ENCODE measurements at places on chromosomes 3 and 15. TPM values are rescaled to one million over a fixed set of nuclear protein-coding genes. Genes with fewer than 3 reads are reported as not detected.

KBTBD12 gene
- not detected for polyA plus RNA-seq

CLEC3B gene
- polyA plus RNA-seq: not detected

PLCL2 gene
- polyA plus RNA-seq: 64.1 TPM

KPNA1 gene
- 53.1 TPM for polyA plus RNA-seq

PTH1R gene
- polyA plus RNA-seq: not detected

TRPC1 gene
- 0.69 TPM for polyA plus RNA-seq

NR2E3 gene
- polyA plus RNA-seq: not detected

GABRB3 gene
- polyA plus RNA-seq: not detected

MEX3B gene
- 0.12 TPM for polyA plus RNA-seq

FANCD2 gene
- polyA plus RNA-seq: 3.3 TPM

INAFM2 gene
- 2.2 TPM for polyA plus RNA-seq

C2CD4B gene
- not detected for polyA plus RNA-seq

COL7A1 gene
- polyA plus RNA-seq: not detected

ANKUB1 gene
- not detected for polyA plus RNA-seq

SLC12A1 gene
- not detected for polyA plus RNA-seq

MEIS2 gene
- polyA plus RNA-seq: not detected

ABHD5 gene
- 4.5 TPM for polyA plus RNA-seq

RTP1 gene
- polyA plus RNA-seq: not detected

ALDH1L1 gene
- polyA plus RNA-seq: not detected

LDHAL6B gene
- polyA plus RNA-seq: not detected

CHRM5 gene
- not detected for polyA plus RNA-seq

PSTPIP1 gene
- polyA plus RNA-seq: 38.2 TPM

GOLGA6L4 gene
- not detected for polyA plus RNA-seq

SPRED1 gene
- polyA plus RNA-seq: not detected

DNAH1 gene
- polyA plus RNA-seq: 1.7 TPM

GYG1 gene
- 34.7 TPM for polyA plus RNA-seq

SLC2A2 gene
- not detected for polyA plus RNA-seq

OGG1 gene
- 26.8 TPM for polyA plus RNA-seq

TMEM158 gene
- polyA plus RNA-seq: not detected

KBTBD8 gene
- 1.2 TPM for polyA plus RNA-seq

MUC13 gene
- not detected for polyA plus RNA-seq

GPR171 gene
- 65.5 TPM for polyA plus RNA-seq
